ENCODE measurements at places on chromosomes 3 and 15. TPM values are rescaled to one million over a fixed set of nuclear protein-coding genes. Genes with fewer than 3 reads are reported as not detected.

DNA sequence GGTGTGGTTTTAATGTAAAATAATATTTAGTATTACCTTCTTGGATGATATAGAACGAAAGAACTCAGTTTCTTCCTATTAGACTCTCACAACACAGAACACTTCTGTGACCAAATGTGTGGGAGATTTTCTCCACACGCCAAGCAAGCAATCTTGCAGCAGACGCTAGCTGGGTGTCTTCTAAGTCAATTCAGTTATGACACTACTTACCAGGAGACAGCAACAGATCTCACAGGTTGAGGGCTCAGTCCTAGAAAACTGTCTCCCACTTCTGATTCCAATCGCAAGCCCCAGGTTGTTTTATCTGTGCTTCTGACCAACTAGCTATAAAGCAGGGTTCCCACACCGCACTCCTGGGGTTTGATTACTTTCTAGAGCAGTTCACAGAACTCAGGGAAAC is 41.2 kb downstream of the HERC1 start:
- H3K27me3 ChIP-seq, result no peaks in the 10 kb centered on the region
- no peak overlapping the region for H3K27ac ChIP-seq
- no peak for DNase-seq
- no peaks in the 10 kb centered on the region for H3K36me3 ChIP-seq
- H3K4me3 ChIP-seq, result no peak overlapping the region

- no peak overlapping the region for H3K4me3 ChIP-seq
- H3K27ac ChIP-seq, result no peak overlapping the region
- H3K27me3 ChIP-seq, result peaks cover 20% of the 10 kb centered on the region
- H3K36me3 ChIP-seq, result no peaks in the 10 kb centered on the region
- peak; percentile 26 for DNase-seq
Observed at GRCh38 chr3:127449486-127450212, 140.9 kb downstream of the TPRA1 start.

DNA sequence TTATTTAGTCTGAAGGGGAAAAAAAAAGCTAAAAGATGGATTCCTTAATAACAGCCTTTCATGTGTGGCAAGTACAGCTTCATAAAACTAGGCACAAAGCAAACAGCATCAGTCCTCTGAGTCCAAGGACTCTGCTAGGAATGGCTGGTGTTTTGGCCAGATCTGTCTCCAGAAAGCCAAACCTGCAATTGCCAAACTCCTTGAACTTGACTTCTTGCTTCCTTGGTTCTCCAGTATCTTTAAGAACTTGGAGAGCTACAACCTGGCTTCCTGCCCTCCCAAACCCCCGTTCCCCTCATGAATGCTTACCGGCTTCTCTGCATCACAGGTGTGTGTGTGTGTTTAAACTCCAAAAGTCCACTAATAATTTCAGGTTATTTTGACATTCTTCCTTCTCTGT is 1.6 kb upstream of the PLOD2 start:
- no peaks in the 10 kb centered on the region for H3K4me1 ChIP-seq
- H3K27ac ChIP-seq, result no peak overlapping the region
- H3K27me3 ChIP-seq, result no peaks in the 10 kb centered on the region
- no peak overlapping the region for H3K4me3 ChIP-seq
- peaks cover 2% of the 10 kb centered on the region for H3K36me3 ChIP-seq

- DNase-seq, result no peak
- no peak overlapping the region for H3K4me3 ChIP-seq
- H3K4me1 ChIP-seq, result peaks cover 6% of the 10 kb centered on the region
- H3K27me3 ChIP-seq, result no peaks in the 10 kb centered on the region
Observed at GRCh38 chr3:183988216-183988790, 29.4 kb downstream of the ABCC5 start.

GRCh38 chr15:62457100-62457499 is 292.0 kb upstream of the C2CD4B start:
- no peaks in the 10 kb centered on the region for H3K27me3 ChIP-seq
- DNase-seq, result no peak
- peaks cover 9% of the 10 kb centered on the region for H3K36me3 ChIP-seq
- H3K4me3 ChIP-seq, result no peak overlapping the region
- H3K4me1 ChIP-seq, result peaks cover 2% of the 10 kb centered on the region
- H3K27ac ChIP-seq, result no peak overlapping the region

Gene RASGRP1
- total RNA-seq, result 7.0 TPM

Gene CHDH
- 12.7 TPM for total RNA-seq

Measured in endodermal cell (in vitro differentiated cells).